ENCODE measurements at places on chromosomes 6 and 20.

DNA sequence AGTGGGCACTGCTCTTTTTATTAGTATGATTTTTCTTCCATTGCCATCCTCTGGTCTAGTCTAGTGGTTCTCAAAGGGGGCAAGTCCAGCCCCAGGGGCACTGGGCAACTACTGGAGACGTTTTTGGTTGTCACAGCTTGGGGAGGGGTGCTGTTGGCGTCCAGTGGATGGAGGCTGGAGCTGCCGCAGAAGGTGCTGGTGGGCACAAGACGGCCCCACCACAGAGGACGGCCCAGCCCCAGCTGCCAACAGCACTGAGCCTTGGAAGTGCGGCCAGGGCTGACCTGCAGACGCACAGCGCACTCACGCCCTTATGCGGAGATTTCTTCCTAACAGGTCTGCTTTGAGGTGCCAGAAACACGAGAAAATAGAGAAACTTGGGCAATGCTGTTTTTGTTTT lies 40.3 kb downstream of the CDH4 start:
- DNase-seq: no peak

DNA sequence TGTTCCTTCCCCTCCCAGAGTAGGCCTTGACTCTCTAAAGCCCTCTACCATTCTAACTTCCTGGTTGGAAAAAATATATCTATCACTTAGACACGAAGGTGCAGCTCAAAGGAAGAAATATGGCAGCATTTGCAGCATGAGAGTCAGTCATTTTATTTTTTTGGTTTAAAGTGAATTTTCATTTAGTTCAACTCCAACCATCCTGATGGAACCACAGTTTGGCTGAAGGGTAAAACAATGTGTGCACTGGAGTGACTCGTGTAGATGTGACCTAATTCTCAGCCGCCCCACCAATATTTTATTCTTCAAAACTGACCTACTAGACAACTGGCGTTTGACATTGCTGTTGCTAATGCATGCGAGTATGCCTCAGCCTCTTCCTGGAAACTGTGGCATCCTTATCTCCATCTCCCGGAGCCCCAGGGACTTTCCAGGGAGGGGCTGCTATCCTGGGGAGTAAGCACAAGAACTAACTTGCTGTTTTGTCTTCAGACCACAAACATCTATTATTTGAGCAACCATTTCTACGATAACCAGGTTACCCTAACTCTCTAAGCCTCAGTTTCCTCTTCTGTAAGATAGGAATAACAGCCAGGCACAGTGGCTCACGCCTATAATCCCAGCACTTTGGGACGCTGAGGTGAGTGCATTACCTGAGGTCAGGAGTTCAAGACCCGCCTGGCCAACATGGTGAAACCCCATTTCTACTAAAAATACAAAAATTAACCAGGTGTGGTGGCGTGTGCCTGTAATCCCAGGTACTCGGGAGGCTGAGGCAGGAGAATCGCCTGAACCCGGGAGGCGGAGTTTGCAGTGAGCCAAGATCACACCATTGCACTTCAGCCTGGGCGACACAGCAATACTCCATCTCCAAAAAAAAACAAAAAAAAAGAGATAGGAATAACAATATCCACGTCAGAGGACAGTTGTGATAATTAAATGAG lies 148.7 kb upstream of the JARID2 start:
- no peak for DNase-seq

GRCh38 chr6:1552296-1552761 lies 57.4 kb upstream of the FOXC1 start:
- peak; percentile 70 for DNase-seq

DNA sequence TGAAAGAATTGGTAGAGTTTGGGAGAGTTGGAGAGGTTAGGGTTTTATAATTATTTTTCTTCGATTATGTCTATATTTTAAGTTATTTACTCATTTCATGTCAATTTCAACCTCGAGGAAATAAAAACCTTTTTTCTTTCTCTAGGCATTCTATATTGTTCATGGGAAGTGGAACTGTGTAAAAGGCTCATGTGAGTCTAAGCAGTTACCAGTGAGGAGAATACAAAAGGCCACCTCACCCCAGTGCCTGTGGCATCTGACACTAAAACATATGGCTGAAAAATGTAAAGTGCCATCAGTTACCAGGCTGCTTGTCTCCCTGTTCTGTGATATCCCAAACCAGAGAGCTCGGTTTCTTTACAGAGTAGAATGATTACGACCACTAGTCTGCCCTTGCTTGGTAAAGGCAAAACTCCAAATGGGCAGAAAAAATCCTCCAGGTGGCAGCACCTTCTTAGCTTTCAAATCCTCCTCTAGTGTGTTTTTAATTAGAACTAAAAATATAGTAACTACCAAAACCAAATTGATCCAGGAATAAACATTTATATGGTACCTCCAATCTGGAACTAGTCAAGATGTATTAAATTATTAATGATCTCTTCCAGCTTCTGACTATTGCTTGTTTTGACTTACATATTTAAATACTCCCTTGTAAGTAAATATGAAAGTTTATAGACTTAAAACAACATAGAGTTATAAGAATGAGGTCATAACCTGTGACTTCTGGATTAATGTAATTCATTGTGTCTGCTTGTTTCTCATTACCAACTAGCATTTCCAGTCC lies 122.6 kb upstream of the MCHR2 start:
- peak; percentile 60 for DNase-seq

DNA sequence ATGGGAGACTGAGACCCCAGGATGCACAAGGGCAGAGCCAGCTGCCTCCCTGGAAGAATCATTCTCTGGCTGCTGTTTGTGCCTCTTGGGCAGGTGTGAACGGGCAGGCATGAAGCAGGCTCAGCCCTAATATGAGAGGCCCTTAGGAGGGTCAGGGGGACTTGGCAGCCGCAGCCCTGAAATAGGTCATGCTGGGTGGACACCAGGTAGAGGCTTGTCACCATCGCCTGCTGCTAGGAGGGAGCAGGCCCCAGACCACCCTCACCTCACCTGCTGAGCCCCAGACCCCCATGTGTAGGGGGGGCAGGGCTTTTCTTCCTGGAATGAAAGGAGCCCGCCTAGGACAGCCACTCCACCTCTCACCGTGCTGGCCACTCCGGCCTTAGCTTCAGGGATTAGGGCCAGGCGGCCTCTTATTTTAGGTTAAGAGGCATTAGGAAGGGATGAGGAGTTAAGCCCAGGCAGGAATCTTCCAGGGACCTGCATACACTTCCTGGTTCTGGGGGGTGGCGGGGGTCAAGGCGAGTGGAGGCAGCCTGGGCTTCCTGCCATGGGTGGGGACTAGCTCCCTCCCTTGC lies 92.4 kb downstream of the ASXL1 start:
- no peak for DNase-seq

- no peak for DNase-seq
These were observed 40.4 kb downstream of the CEBPB start for GRCh38 chr20:50230871-50231560.

GRCh38 chr6:6596529-6597328 lies 8.2 kb downstream of the LY86 start:
- DNase-seq: no peak

DNA sequence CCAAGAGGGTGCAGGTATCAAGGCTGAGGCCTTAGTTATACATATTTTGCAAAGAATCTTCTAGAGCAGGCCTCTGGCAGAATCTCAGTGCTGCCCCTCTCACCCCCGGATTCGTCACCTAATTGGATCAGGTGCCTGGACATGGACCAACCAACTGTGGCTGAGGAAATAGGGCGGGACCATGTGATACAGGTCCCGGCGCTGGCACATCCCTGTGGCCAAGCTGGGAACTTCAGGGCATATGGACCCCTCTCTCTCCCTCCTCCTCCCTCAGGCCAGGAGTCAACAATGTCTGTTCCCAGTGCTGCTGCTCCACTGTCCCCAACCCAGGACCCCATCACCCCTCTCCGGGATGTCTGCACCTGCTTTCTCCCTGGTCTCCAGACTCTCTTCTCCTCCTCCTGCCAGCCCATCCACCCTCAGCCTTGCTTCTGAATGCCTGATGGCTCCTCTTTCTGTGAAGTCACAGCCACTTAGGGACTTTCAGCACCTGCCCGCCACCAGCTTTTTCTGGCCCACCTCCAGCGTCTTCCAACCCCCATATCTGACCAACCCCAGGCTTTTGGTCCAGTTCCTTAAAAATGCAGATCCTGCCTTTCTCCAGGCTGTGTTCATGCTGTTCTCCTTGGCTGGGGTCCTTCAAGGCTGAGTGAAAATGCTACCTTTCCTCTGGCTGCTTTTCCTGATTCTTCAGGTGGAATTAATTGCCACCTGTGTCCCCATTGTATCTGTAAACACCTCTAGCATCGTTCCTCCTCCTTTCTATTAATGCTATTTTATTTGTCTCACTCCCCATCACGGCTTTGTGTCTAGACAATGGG lies 19.0 kb upstream of the MLN start:
- peak; percentile 93 for DNase-seq

- DNase-seq: no peak
These were observed 52.2 kb downstream of the MRPL14 start for GRCh38 chr6:44074813-44075646.

- no peak for DNase-seq
These were observed 33.0 kb upstream of the NR2E1 start for GRCh38 chr6:108132863-108133262.

GRCh38 chr6:26375270-26375669 lies 7.6 kb upstream of the BTN2A2 start:
- DNase-seq: no peak

GRCh38 chr6:133769463-133769862 lies 119.5 kb upstream of the TCF21 start:
- DNase-seq: no peak

GRCh38 chr6:148878683-148879082 lies 131.9 kb downstream of the UST start:
- DNase-seq: no peak

- DNase-seq: no peak
These were observed 22.7 kb downstream of the TAF11 start for GRCh38 chr6:34865107-34865506.

- no peak for DNase-seq
These were observed 36.0 kb downstream of the ANKS1A start for GRCh38 chr6:34924831-34925625.

DNA sequence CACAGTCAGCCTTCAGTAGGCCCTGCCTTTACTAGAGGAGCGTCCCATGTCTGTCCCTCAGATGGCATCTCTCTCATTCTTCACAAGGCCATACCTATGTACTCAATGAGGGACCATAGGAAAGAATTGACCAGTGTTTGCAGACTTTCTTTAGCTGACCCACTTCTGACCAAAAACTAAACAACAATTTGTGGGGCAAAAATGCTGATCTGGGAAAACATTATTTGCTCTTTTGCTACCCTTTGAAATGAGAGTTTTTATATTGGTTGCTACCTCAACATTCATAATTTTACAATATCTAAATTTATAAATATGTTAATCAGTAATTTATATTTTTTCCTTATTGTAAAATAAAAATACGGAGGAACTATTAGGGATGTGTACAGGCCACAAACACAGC lies 539.4 kb upstream of the GJE1 start:
- DNase-seq: no peak

DNA sequence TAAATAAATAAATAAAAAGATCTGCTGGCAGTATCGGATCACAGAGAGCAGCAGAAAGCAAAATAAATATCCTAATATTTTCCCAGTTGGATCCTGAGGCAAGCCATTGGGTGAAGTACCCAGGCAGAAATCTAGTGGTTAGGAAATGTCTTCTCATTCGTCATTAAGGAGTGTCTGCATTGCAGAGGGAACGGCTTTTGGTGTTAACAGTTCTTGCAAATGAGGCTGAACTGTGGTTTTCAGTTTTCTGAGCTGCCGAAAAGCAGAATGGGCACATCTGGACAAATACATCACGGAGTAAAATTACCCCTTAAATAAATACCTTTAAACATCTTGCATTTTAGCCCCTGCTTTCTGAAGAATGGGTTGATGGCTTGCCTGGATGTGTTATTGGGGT lies 82.3 kb upstream of the MPC1 start:
- DNase-seq: no peak

- DNase-seq: peak; percentile 80
These were observed 6.0 kb downstream of the SDC4 start for GRCh38 chr20:45341939-45342854.

DNA sequence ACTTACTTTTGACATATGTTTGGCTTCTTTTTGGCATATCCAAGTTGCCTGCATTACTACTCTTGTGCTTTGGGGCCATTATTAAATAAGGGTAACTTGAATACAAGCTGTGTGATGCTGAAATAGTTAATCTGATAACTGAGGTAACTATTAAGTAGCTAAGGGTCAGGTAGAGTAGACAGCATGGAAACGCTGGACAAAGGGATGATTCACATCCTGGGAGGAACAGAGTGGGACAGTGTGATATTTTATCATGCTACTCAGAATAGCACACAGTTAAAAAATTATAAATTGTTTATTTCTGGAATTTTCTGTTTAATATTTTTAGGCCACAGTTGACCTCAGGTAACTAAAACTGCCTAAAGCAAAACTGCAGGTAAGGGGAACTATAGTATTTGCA lies 483.9 kb downstream of the RFPL4B start:
- DNase-seq: no peak

- DNase-seq: no peak
These were observed 19.8 kb downstream of the SH3BGRL2 start for GRCh38 chr6:79650950-79651349.

- DNase-seq: no peak
These were observed 35.4 kb upstream of the VSTM2L start for GRCh38 chr20:37867289-37868195.

- no peak for DNase-seq
These were observed 233.0 kb upstream of the JAG1 start for GRCh38 chr20:10906834-10907233.

DNA sequence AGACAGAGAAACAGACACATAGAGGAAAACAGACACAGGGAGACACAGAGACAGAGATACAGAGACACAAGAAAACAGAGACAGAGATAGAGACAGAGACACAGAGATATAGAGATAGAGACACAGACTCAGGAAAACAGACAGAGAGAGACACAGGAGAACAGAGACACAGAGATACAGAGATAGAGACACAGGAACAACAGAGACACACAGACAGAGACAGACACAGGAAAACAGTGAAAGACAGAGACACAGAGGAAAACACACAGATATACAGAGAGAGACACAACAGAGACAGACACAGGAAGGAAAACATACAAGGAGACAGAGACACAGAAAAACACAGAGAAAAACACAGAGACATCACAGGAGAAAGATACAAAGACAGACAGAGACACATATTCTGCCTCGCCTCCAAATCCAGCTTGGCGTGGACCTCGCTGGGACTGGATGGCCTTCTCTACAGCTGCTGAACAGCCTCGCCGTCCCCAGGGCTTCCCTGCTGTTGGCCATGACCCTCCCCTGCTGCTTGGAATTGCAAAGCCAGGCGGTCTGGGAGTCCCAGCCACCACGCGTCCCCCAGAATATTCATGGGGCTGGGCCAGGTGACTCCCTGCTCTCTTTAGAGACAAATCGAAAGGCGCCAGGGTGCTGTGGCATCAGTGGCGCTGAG lies 36.8 kb downstream of the NTSR1 start:
- DNase-seq: no peak

DNA sequence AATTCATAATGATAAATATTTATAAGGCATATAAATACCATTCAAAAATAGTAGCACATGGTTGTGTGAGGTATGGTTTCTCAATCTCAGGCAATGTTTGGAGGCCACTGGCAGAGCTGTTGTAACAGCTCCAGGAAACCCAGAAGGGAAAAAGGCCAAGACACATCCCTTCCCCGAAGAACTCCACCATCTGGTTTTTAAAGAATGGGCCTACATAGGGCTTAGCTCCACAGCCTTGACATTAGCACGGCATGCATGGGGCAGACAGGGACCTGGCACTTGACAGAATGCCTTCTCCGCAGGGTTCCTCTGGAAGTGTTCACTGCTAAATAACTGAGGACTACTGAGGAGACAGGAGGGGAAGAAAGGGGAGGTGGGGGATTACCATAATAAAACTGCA lies 16.1 kb upstream of the FOXO3 start:
- DNase-seq: no peak
